ENCODE measurements at places on chromosomes 1 and 21. TPM values are rescaled to one million over a fixed set of nuclear protein-coding genes. Genes with fewer than 3 reads are reported as not detected.

MRAP gene
- not detected for polyA plus RNA-seq

DNA sequence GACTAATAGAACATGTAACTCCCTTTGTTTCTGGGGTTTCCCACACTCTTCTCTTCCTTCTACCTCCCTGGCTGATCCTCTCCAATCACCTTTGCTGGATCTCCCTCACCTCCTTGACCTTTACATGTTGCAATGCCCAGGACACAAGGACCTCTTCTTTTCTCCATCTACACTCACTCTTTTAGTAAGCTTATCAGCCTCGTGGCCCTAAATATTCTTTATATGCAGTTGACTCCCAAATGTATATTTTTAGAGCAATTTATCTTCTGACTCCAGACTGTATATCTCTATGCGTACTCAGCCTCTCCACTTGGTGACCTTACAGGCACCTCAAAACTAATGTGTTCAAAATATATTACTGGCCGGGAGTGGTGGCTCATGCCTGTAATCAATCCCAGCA lies 18.4 kb upstream of the CLSPN start:
- DNase-seq: no peak

LORICRIN gene
- polyA plus RNA-seq: not detected

DNA sequence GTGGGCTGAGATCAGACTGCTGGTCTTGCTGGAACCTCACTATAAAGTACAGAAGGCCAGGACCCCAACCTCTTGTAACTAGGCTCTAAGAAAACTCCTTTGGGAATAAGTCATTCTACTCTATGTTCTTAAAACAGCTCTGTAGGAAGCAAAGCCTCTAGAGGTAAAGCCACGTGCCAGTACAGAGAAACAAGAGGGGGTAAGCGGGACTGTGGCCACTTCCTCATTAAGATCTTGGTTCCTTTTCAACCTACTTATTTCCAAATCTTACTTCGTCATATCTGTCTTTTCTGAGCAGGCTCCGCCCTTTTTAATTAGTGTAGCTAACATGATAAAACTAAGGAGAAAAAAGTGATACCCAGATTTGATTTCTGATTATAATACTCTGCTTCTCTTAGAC lies 3.8 kb downstream of the NCSTN start:
- DNase-seq: no peak

DMRTA2 gene
- not detected for polyA plus RNA-seq

- DNase-seq: no peak
Observed at GRCh38 chr1:5005171-5005570, 350.8 kb downstream of the AJAP1 start.

VASH2 gene
- polyA plus RNA-seq: 20.9 TPM

- DNase-seq: no peak
Observed at GRCh38 chr1:152419917-152420316, 5.9 kb upstream of the CRNN start.

ARHGAP30 gene
- 1.8 TPM for polyA plus RNA-seq

DNA sequence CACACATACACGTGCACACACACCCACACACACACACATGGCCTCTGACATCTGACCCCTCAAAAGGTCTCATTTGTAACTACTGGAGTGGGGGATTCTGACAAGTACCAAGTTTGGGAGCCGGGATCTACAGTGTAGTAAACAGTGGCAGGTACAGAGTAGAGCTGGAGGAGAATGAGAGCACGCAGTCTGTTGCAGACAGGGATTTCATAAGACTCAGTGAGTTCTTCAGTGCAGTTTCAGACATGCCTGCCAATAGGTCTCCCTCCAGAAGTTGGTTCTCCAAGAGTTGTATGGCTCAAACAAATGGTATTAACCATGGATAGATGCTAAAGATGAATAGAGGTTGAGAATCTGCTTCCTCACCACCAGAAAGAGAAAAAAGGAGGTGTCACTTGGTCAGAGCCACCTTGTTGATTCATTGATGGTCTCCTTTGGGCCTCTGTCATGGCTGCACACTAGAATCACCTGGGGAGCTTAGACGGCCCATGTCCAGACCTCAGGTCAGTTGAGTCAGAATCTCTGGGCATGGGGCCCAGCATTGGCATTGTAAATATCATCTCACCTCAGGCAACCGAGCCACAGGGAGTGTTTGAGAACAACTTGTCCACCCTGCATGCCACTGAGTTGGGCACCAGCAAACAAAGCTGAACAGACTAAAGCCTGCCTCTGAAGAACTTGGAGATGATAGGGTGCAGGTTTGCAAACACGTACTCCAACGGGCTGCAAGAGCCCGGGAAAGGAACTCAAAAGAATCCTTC lies 122.1 kb downstream of the EDEM3 start:
- no peak for DNase-seq

DNA sequence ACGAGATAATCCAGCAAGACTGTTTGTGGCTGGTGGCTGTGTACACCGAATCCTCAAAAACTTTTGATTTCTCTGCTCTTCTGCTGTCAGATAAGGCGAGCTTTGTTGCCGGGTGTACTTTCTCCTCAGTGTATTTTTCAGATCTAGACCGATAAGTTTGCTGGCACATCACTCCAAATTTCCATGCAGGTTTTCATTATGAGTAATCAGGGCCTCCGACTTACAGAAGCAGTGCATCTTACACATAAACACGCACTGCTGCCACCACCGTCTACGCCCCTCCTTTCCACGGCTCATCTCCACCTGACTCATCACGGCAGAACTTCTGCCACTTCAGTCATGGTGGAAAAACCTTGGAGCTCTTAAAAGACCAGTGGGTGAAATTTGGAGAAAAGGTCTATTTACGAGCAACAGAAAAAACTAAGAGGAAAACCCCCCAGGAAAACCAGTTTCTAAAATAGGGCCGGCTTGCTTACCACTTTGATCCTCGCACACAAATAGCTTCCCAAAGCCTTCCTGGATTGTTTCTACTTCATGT lies 7.7 kb downstream of the ZBTB21 start:
- DNase-seq: no peak

- no peak for DNase-seq
Observed at GRCh38 chr1:92317836-92318493, 19.1 kb downstream of the RPAP2 start.

CORT gene
- 1.6 TPM for polyA plus RNA-seq

GNAT2 gene
- 0.06 TPM for polyA plus RNA-seq

GRCh38 chr1:46535063-46535462 lies 16.4 kb downstream of the KNCN start:
- DNase-seq: no peak

DNA sequence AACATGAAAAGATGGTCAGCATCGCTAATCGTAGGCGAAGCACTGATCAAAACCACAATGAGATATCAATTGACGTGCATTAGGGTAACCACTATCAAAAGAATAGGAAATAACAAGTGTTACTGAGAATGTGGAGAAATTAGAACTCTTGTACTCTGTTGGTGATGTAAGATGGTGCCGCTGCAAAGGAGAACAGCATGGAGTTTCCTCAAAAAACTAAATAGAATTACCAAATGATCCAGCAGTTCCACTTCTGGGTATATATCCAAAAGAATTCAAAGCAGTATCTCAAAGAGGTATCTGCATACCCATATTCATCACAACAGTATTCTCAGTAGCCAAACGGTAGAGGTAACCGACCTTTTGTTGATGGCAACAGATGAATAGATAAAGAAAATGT lies 8.3 kb upstream of the CD101 start:
- no peak for DNase-seq

DNA sequence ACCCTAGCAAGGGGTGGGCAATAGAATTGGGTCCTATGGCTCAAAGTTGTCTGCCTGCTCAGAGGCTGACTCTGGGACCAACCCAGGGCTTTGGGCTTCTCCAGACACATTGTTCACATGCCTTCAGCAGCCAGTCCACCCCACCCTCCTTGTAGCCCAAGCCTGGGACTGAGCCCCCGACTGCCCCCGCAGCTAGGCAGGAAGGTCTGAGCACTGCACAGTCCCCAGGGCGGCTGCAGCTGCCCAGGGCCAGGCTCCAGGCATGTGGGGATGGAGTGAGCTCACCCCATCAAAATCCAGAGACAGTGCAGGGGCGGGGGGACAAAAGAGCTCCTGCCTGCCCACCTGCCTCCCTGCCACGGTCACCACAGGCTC lies 35.6 kb downstream of the HSPG2 start:
- no peak for DNase-seq

- DNase-seq: no peak
Observed at GRCh38 chr1:241311056-241311746, 45.8 kb downstream of the RGS7 start.

DNA sequence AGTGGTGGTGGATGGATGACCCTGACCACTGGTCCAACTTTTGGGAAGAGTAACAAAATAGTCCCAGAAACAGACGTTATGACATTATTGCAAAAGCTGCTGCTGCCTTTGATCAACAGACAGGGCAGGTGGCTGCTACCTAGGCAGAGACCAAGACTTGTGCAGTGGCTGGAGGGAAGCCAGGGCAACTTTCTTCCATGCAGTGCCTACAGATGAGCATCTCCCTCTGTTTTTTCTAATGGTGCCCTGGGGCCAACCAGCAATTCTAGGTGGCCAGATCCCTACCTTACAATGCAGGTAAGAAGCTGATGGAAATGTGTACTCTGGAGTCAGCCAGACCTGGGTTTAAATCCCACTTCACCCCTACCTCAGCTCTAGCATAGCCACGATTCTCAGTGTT lies 283.1 kb upstream of the POU3F1 start:
- no peak for DNase-seq

DNA sequence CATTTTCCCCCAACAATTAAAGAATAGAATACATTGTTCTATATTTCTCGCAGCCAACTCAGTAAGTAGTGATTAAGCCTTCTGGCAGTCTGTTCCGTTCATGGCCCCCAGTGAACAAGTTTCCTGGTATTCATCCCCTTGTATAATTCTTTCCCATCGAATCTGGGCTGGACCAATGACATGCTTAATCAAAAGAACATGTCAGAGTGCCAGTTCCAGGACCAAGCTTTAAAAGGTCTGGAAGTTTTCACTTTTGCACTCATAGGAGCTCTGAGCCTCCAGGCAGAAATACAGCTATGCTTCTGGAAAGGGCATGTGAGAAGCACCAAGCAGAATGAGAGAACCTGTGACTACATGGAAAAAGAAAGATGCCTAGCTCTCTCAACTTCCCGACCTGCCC lies 22.5 kb upstream of the DPYD start:
- DNase-seq: no peak

MTARC2 gene
- polyA plus RNA-seq: 54.5 TPM

- no peak for DNase-seq
Observed at GRCh38 chr1:112393631-112393974, 2.4 kb upstream of the CTTNBP2NL start.

DNA sequence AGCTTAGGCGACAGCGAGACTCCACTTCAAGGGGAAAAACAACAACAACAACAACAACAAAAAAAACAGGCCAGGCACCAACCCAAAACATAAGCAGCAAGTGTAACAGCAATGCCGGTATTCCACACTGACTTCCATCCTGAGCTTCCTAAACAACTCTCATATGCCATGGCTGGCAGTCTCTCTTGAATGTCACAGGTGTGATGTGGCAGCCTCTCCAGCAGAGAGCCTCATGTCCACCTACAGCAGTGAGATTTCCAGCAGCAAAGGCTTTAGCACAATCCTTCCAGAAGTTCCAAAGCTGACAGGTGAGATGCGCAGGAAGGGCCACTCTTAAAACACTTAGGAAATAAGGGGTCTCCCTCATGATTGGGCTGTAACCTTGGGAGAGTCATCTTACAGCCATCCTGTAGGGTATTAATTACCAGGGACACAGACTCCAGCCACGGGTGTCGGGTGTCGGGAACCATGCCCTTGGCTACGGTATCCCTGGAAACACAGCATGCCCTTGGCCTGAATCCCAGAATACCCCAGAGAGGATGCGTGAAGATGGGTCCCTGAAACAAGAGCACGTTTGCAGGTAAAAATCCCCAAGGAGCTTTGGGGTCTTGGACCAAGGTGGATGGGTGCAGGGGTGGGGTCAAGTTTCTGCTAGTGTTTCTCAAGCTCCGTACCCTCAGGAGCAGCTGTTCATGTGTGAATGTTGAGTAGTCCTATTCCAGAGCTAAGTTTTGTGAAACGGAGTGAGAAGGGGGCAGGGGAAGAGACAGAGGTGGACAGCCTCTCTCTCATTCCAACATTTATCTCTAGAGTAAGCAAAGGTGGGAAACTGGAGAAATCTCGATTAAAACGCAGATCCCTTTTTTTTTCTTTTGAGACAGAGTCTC lies 31.4 kb downstream of the CLSTN1 start:
- no peak for DNase-seq

- DNase-seq: no peak
Observed at GRCh38 chr1:229970714-229971113, 96.3 kb upstream of the GALNT2 start.

TSSK3 gene
- polyA plus RNA-seq: 2.1 TPM

DNA sequence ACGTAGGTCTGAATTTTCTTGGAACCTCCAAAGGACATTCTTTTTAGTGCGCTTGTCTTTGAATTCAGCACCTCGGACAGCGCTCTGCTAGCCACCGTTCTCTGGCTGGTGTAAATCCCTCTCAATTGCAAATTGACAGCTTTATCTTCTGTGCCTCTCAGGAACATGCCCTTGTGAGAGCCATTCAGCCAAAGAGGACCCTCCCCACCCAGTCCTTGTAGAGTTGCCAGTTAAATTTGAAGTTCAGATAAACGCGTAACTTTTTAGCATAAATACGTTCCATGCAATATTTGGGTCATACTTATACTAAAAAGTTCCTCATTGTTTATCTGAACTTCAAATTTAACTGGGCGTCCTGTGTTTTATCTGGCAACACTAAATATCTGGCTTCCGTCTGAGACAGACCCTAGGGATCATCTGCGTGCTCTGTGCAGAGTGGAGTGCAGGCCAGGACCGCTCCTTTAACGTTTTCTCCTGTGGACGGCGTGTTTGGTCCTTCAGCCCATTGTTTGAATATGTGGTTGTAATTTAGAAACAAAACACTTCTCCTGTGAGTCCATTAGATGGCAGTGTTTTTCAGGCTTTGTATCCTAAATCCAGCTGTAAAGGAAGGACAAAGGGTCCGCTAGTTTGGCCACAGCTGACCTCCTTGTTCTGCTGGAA lies 7.0 kb downstream of the KCNAB2 start:
- peak; percentile 81 for DNase-seq

- DNase-seq: no peak
Observed at GRCh38 chr1:71154429-71154828, 73.6 kb upstream of the ZRANB2 start.

DNA sequence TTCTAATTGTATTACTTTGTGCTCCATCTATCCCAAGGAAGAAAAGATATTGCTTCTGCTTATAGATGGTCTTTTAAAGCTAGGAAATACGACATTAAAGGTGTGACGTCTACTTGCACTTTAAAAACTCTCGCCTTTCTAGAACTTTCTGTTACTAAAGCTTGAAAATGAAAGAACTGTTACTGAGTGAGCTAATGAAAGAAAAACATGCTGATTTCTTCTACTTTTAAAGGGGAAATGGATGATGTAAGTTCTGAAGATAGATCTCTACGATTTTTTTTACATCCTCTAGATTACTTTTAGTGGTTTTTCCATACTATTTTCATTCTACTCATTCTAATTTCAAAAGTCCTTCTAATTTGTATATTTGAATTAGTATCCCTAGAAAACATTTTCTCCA lies 387.5 kb downstream of the USP25 start:
- DNase-seq: no peak

DNA sequence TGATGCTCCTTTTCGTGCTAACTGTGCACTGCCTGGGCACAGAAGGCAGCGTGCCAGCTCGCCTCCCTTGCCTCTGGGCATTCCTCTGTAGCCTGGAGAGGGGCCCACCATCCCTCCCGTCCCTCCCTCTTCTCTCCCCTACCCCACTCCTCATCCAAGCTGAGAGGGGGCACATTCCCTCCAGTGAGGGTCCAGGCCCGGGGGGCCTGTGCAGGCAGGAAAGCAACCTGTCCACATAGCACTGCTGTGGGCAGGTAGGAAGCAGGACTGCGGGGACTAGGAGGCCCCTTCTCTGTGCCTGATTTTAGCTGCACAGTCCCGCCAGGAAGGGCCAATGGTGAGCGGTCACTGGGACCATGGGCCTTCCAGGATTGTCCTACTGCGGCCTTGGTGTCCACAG lies 10.3 kb upstream of the PKNOX1 start:
- DNase-seq: no peak

FCRL5 gene
- 0.06 TPM for polyA plus RNA-seq

Measured in right renal pelvis (tissue), 4 donors.